ENCODE measurements at places on chromosomes 1 and 21.

GRCh38 chr1:22854688-22855565 lies 117.7 kb downstream of the LACTBL1 start:
- no peak for DNase-seq

DNA sequence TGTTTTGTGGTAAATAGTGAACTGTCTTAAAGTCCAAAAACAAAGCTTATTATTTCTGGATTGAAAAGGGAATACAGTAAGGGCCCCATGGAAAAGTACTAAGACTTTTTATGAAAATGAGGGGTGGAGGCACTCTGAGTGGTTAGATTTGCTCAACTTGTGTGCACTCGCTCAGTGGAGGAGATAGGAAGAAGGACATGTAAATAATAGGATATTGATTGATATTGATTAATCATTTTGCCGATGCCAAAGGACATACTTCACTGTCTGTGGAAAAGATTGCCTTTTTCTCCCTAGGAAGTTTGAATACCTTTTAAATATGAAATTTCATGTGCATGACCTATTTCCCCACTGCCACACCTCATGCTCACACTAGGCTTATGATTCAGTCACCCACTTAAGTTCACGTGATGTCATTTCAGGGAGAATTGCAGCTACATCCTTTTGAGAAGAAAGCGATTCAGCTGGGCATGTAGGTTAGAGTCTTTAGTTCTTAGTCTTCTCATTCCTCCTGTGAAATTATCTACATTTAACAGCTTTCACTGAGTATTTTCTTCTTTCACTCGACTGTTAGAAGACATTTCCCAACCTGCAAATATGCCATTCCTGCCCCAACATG lies 5.0 kb downstream of the MTR start:
- DNase-seq: no peak

GRCh38 chr1:147837129-147837963 lies 65.2 kb upstream of the GJA8 start:
- no peak for DNase-seq

- no peak for DNase-seq
Observed at GRCh38 chr1:156140879-156141707, 12.3 kb upstream of the SEMA4A start.

DNA sequence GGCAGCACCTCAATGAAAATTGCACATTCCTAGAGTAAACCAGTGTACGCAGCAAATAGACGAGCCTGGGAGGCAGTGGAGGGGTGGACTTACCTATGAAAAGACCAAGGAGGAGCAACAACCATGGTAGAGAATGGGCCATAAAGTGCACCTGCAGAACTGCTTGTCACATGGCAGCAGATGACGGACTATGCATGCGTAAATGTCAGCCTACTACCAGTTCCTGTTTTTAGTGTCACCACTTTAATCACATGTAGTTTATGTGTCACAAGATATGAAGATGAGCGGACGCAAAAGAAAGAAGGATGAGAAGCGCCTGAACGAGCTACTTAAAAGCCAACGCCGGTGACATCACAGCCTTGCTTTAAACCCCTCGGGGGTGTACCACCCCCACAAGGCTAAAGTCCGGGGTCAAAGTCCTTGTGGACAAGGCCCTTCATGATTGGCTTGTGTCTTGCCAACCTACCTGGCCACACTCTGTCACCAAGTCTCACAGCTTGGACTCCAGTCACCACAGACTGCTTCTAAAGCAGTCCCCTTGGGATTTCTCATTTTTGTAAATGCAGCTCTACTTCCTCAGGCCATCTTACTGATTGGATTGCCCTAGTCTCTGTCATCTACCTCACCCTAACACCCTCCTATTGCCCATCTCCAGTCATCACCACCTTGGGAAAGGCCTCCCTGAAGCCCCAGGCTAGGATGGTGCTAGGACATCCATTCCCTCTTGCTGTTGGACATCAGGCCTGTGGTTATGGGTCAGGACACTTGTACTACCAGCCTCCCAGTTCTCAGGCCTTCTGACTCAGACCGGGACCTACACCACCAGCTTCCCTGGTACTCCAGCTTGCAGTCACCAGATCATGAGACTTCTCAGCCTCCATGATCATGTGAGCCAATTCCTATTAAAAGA lies 6.0 kb upstream of the LY9 start:
- DNase-seq: no peak

DNA sequence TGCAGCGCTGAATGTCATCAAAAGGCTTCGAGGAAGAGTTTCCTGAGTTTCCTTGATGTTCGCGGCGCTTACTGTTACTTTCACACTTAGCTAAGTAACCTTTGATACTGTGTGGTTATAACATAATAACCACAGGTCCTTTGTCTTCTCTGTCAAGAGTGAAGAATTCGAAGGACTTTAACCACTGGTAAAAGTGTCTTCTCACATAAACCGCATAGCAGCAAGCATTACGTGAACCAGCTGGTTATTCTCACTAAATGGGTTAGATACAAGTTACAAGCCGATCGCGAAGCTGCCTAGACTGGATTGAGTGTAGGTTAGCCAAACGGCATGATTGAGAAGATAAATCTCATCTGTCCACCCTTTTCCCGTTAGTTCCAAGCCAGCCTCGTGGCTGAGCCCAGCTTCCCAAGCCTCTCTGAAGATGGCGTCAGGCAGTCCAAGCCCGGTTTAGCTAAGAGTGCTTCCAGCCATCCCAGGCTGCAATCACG lies 18.3 kb upstream of the IFNGR2 start:
- DNase-seq: no peak

GRCh38 chr21:31151156-31152045 lies 113.1 kb upstream of the KRTAP19-8 start:
- no peak for DNase-seq

GRCh38 chr1:33719771-33720670 lies 143.9 kb upstream of the HMGB4 start:
- no peak for DNase-seq

- no peak for DNase-seq
Observed at GRCh38 chr1:30366911-30367310, 356.5 kb downstream of the MATN1 start.

GRCh38 chr1:39992234-39992633 lies 37.3 kb downstream of the MFSD2A start:
- DNase-seq: no peak

DNA sequence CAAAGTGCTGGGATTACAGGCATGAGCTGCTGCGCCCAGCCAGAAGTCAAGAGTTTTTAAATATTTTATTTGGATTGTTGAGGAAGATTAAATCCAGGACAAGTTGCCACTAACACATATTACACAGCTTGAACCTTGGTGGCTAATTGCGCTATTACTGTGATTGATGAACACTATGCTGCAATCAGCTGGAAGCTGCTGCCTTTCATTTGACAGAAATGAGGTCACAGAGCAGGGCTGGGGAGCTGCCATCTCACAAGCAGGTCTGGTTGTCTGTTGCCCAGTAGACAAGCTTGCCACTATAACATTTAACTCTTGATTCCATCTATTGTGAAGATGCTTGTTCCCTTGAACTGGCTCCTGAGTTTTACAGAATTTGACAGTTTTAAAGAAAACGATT lies 37.4 kb upstream of the NRDC start:
- no peak for DNase-seq

GRCh38 chr21:42039470-42039901 lies 29.3 kb upstream of the ZBTB21 start:
- DNase-seq: no peak

DNA sequence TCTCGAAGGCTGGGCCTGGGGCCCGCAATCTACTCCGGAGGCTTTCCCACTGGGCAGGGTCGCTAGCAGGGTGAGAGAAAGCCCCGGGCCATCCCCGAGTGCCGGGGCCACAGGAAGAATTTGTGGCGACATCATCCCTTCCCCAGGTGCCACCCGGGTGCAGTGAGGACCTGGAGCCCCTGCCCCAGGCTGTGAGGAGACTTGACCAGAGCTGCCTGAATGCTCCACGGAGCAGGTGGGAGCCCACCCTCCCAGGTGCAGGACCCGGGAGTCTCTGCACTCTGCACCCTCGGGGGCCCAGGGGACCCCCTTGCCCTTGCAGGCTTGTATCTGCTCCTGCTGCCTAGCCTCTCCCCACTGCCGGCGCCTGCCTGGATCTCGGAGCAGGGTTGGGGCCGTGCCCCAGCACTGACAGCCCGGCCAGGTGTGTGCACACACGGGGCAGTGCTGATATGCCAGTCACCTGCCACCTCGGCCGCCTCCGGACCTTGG lies 67.5 kb upstream of the RGS7 start:
- no peak for DNase-seq

- no peak for DNase-seq
Observed at GRCh38 chr1:32142446-32143301, 34.8 kb downstream of the KPNA6 start.

GRCh38 chr1:164771041-164771618 lies 212.1 kb downstream of the PBX1 start:
- DNase-seq: no peak
